NCI-H2081 treated with DMSO at 0.1 percent for 48 hours (cell line): ENCODE measurements at places on chromosomes 1 and 21.

- no peak for DNase-seq
Observed at GRCh38 chr1:10607228-10607627, 132.5 kb downstream of the PEX14 start.

- no peak for DNase-seq
Observed at GRCh38 chr1:88922214-88922613, 30.8 kb upstream of the GTF2B start.

- no peak for DNase-seq
Observed at GRCh38 chr21:24590261-24590660, 1017.0 kb downstream of the MRPL39 start.

DNA sequence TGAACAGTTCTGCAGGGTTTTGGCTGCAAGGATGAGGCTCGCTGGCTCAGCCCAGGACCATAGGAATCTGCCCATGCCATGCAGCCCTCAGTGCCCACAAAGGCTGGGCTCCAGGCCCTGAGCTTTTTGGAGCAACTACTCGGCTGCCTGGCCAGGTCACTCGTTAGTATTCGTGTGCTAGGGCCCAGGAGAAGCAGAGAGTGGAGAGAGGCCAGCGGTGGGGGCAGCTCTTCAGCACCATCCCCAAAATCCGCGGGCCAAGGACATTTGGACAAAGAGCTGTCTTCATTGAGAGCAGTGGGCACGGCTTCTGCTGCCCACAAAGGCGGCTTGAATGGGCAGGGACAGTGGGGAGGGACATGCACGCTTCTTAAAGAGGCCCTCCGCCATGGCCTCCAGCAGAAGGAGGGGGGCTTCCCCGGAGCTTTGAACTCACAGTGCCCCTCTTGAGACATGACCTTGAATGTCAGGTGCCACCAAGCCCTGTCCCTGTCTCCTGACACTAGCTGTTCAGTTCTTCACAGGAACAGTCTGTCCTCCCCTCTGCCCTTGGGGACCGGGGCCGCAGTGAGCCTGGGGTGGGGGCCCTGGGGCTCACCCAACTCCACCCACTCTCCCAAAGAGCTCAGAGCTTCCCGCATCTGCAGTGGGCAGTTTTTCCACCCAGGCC, 106.1 kb upstream of the ARHGEF16 start:
- no peak for DNase-seq

GRCh38 chr21:16455978-16456377, 726.2 kb downstream of the USP25 start:
- no peak for DNase-seq

DNA sequence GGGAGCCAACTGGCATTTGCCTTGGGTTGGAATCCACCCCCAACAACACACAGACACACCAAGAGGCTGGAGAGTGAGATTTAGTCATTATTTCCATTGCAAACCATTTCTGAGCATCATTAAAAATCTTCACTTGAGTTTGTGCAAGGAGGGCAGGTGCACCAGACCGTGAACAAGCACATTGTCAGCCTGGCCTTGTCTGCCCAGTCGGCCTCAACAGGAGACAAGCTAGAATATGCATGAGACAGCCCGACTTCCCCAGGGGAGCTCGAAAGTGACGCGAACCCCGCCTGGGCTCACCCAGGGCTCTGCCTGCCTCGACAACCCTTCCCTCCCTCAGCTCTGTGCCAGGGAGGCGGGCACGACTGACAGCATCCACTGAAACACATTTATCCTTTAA, 15.4 kb upstream of the GUCA2B start:
- DNase-seq = no peak

DNA sequence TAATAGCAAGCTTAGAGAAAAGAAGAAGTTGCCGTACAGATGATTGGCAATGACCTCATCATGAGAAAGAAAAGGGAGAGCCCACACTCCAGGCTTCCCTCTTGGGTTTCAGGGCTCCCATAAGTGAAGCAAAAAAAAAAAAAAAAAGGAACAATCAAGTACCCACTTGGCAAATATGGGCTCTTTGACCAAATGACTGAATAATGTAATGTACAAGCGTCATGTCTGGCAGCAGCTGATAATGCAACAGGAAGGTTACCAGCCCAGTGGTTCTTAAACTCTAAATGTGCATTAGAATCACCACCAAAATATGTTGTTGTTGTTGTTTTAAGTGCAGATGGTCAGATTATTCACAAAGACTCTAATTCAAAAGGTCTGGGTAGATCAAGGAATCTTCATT, 13.5 kb downstream of the TNFSF4 start:
- no peak for DNase-seq

DNA sequence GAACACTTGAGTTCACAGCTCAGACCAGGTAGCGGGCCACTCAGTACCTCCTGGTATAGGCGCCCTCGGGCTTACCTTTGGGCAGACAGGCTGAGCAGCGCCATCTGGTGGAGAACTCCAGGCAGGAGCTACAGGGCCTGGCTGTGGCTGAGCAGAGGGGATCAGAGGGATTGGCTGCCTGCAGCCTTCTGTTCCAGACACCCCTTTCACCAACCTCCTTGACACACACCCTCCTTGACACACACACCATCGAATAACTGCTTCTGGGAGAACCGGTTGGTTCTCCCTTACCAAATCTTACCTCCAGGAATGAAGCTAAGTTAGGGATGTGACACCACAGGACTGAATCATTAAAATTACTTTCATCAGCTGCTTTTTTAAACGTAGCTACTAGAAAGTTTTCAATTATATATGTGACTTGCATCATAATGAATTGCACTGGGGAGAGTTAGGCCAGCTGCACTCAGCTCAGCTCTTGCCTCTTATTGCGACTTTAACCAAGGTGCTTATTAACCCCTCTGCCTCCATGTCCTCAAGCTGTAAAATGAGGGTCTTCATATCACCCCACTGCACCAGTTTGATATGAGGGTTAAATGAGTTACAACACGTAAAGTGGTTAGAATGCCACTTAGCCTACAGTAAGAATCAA, 6.6 kb downstream of the LIN28A start:
- no peak for DNase-seq

DNA sequence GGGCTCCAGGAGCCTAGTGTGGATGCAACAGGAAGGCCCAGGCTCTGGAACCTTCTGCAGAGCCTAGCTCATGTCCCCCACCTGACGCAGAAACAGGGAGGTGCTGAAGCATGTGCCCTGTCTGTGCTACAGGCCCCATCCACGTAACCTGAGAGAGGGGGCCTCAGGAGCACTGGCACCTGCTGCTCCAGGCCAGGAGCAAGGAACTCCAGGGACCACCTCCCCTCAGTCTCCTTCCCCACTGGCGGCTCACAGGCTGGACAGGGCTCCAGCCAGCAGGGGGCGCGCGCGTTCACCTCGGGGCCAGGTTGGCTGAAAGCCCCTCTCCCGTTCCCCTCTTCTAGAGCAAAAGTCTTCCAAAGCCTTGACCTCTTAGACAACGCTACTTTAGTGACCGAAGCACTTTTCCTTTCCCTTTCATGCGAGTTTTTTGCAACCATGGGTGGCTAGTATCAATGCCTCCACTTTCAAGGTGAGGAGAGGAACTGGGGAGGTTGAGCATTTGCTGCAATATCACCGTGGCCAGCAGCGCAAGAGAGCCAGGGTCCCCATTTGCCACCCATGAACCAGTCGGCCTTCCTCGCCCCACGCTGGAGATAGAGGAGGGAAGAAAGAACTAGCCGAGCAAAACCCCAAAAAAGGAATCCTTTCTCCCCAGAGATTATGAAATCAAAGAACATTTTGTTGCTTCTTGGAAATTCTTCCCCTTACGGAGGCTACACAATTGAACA, 52.4 kb upstream of the GPR157 start:
- peak; percentile 38 for DNase-seq

DNA sequence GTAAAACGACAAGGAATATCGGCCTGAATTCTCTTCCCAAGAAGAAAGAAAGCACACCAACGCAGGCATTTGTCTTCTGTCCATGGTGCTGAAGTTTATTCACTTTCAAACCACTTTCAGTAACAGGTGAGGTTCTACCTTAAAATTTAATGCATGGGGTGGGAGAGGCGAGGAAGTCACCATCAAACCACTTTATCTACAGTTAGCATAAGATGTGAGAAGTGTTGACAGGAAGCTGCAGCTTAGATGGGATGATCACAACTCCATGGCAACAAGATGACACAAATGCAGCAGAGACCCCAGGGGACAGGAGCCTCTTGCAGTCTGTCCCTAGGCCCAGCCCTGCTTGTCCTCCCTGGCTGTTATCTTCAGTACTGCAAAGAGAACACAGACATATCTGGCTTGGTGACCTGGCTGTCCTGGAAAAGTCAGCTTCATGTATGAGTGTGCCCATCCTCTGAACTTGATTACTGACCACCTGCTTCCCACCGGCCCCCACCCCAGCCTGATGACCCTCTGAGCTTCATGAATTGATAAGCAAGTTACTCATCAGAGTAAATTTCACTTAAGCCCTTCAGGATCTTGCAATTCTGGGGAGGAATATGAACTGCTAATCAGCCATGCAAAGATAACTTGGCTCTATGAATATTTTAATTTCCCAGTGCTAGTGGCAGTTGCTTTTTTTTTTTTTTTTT, 1.8 kb downstream of the NPPA start:
- DNase-seq = no peak

DNA sequence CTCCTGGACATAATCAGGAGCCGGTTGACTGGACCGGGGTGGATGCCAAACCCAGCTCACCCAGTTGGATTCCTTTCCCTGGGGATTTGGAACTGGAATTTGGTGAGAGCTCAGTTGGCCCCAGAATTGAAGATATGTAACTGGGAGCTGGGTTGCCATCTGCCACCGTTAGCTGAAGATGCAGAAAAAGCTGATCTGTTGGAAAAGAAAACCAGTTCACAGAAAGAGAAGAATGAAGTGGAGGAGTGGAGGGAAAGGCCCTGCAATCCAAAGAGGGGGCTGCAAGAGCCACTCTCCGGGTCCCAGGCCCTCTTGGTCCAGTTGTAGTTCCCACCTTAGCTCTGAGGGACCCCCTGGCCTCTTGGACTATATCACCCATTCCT, 16.0 kb downstream of the TEX35 start:
- DNase-seq = no peak

- DNase-seq = no peak
Observed at GRCh38 chr1:78511334-78511733, 20.6 kb downstream of the PTGFR start.

GRCh38 chr1:240232530-240232929, 140.8 kb downstream of the FMN2 start:
- no peak for DNase-seq

GRCh38 chr1:193927550-193927949, 741.1 kb upstream of the B3GALT2 start:
- DNase-seq = no peak

- no peak for DNase-seq
Observed at GRCh38 chr1:159991513-159991912, 37.5 kb upstream of the SLAMF9 start.

DNA sequence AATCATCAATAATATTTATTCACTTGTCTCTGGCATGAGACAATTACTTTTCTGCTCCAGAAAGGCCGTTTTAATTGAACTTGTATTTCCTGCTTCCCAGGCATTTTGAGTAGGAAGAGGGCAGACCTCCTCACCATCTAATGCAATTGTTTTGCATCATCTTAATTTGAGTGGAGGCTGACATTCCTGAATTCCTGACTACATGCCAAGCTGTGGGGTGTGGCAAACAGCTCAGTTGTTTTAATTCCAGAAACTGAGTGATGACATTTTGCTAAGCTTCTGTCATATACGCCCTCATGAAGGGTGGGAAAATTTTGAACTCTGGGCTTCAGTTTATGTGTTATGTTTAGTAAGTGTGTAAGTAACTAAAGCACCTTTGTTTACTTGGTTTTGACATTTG, 125.4 kb upstream of the USP25 start:
- no peak for DNase-seq

DNA sequence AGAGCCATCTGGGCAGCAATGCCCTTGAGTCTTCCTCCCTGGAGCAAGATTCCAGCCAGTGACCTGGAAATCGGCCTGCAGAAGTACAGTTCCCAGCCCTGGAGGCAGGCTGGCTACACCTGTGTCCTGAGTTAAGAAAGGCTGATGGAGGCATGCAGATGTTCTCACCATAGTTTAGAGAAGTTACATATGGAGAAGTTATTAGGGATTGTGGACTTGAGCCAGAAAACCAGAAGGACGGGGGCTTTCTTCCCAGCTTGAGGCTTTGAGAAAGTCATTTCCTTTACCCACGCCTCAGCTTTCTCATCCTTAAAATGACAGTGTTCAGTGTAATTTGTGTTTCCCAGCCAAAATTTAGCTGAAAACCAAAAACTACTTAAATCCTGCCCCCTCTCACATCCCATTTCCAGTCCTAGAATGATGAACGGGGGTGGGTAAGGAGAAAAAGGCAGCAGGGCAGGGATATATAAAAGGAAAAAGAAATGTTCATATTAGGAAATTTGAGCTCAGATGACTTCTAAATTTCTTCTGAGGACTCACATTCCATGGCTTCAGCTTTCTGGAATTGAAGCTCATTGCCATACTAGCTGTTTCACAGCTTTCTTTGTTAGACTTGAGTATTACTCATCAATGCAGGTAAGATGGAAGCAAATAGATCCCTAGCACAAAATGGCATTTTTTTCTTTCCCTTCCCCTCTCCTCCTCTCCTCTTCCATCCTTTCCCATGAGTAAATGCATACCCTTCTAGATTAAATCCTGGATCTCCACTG, 14.4 kb upstream of the C8B start:
- DNase-seq = no peak

GRCh38 chr1:165842671-165843129, 15.3 kb downstream of the UCK2 start:
- DNase-seq = no peak

DNA sequence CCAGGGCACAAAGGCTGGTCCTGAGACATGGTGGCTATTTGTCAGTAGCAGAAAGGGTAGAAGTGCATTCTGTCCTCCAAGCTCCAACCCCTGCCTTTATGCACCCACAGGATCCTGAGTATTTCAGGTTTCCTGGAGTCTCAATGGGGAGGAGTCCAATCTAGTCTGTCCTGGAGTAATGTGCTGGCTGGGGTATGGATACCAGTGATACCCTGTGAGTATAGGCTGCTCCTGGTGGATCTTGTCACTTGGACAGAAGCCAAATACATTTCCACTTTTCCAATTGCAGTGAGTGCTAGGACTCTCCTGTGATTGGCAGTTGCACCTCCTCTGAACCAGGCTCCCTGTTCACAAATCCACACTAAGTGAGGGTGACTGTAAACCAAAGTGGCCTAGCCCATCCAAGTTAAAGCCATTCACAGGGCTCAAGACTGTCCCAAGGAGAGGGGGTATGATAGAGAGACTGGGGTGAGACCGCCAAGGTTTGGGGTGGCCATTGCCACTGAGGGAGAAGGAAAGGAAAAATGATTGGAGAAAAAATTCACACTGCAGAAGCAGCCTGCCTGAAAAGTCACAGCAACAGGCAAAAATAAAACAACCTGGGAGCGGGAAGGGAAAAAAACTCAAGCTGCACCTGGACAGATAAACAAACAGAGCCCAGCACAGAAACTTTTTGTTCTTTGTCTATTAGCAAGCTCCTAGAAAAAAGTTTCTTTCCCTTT, 163.4 kb upstream of the ETV3 start:
- no peak for DNase-seq

DNA sequence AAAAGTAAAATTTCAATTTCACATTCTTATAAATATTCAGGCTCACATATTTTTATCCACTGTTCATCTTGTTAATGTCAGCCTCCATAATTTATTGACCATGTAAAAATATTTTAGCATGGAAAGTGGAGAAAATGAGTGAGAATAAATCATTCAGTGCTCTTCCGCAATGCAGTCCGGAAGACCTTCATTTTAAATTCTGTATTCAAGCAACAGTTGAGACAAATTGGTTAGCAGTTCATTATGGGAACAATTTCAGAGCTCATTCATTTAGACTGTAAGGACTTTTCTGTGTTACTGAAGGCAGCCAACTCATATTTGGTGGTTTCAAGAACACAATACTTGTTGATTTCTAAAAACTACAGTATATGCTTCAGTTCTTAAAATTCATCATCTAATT, 97.8 kb downstream of the TYW3 start:
- DNase-seq = no peak
